Activated CD4-positive, alpha-beta T cell treated with anti-CD3 and anti-CD28 coated beads, Interleukin-2, amount 50 U/mL, for 16 hours (primary cell): ENCODE measurements at places on chromosomes 2 and 18.

DNA sequence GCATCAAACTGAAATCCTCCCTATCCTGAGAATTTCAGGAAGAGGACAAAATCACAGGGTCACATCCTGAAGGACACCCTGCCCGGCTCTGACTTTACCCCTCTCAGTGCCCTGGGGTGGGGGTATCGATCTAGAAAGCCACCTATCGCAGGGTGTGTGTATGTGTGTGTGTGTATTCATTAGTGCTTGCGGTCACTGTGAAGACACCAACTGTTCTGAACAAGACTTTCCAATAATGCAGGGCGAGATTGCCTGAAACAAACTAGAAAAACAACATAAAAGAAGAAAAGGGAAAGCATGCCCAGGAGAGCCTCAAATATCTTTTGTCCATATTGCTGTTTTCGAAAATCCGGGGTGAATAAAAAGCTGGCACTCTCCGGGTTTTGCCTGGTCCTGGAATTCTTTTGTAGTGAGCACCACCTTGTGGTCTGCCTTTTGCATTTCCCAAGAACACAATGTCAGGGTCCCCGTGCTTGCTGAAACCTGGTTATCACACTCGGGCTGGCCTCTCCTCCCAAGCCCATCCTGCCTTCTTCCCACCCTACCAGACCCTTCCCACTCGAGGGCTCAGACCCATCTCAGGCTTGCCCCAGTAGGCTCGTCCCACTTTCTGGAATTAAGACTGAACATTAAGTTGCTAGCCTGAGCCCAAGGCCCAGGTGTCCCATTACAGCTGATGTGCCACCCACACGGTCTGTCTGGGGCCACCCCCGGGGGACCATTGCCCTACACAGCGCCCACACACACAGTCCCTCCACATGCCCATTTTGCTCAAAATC lies 25.0 kb upstream of the COPS8 start:
- DNase-seq, result peak; percentile 12

- DNase-seq, result no peak
Observed at GRCh38 chr2:137942833-137943677, 21.2 kb upstream of the HNMT start.

DNA sequence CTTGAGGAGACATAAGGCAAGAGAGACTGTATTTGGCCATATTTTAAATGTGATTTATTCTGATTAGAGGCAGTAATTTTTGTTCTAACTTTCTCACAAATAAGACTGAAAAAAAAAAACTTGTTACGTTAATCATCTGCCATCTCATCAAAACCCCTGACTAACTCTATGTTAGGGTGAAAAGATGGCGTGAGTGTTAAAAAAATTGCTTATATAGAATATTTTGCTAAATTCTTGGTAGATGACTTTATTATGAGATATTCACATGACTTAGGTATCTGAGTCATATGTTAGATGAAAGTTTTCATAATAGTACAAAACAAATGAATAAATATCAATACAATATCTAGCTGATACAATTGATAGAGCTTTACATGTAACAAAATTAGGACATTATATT lies 1508.7 kb upstream of the TMEFF2 start:
- DNase-seq, result no peak

DNA sequence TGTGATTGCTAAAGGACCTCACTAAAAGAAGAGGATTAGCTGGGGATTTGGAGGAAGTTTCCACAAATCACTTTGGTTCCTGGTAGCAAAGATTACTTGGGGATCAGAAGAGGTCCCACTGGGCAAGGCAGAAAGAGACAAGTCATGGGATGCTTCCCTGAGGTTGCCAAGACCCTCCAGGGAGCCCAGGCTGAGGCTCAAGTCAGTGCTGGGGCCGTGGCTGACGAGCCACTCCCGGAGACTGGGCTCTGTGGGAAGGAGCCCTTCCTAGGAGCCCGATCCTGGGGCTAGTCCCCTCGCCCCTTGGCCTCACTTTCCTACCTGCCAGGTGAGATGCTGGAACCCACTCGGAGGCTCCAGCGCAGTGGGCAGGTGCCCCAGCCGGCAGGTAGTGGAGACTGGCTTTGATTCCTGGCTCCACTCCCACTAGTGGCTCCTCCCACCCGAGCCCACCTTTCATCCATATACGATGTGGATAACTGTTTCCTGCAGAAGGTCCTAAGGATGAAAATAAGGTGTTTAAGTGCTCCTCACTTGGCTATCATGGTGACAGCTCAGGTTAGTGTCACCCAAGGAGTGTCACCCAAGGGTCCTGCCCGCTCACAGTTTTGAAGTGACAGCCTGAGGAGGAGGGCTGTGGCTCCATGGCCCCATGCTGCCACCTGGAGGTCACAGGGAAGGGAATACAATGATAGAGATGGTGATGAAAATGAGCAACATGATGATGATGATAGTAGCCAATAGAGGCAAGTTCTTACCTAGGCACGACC lies 100.5 kb downstream of the CAPN13 start:
- peak; percentile 69 for DNase-seq

DNA sequence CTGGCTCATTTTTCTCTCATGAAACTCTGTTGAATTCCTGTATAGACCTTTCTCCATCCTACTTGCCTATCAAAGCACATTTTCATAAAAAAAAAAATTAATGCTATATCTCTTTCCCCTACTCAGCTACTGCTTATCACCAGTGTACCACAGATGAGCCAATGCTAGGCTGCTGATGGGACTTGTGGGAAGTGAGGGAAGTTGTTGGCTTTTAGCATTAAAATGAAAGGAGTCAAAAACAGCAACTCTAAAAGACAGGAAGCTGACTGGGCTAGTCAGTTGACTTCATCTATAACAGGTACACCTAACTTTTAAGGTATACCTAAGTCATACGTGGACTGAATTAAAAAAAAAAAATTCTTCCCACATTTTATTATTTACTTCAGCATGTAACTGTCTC lies 102.1 kb downstream of the FAM117B start:
- DNase-seq, result no peak

- DNase-seq, result no peak
Observed at GRCh38 chr2:137333386-137334165, 568.2 kb downstream of the THSD7B start.

DNA sequence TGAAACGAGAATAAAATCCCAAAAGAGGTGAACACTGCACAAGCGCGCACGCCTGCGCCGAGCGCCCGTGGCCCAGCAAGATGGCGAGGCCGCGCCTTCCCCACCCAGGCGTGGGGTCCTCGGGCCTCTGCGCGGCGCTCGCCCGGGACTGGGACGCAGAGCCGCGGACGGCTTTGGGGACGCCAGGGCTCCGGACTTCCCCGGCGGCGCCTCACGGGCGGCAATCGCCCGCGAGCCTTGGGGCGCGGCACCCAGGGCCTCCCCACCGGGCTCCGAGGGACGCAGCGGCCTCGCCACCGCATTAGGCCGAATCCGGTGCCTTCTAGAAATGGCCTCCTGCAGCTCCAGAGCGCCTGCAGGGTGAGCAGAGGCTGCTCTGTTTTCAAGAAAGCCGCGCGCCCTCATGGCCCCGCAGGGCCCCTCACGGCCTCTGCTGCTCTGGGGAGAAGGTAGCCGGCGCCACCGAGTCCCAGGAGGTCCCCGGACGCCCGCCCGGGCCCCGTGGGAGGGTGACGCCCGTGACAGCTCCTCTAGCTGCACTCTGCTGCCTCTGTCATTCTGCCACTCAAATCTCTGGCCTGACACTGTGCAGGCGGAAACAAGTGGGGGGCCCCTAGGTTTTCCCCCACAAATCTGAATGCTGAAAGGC lies 35.9 kb upstream of the POMC start:
- no peak for DNase-seq
